MCF 10A (cell line): ENCODE measurements at places on chromosomes 3 and 15. TPM values are rescaled to one million over a fixed set of nuclear protein-coding genes. Genes with fewer than 3 reads are reported as not detected.

The TMEM212 gene
- total RNA-seq = not detected in 2 replicates

The MAGI1 gene
- total RNA-seq = 6.2 and 6.3 TPM in 2 replicates

The GHSR gene
- total RNA-seq = not detected in 2 replicates

The THBS1 gene
- total RNA-seq = 103 and 393 TPM in 2 replicates

The GATA2 gene
- 0.51 and 0.56 TPM in 2 replicates for total RNA-seq

The SPTBN5 gene
- total RNA-seq = 1.1 TPM in 2 replicates

The ADCY5 gene
- not detected in 2 replicates for total RNA-seq

The CNTN6 gene
- total RNA-seq = not detected in 2 replicates

The TRANK1 gene
- 4.7 and 4.9 TPM in 2 replicates for total RNA-seq

The SYNPR gene
- not detected in 2 replicates for total RNA-seq

The EPHB1 gene
- total RNA-seq = not detected in 2 replicates

The POPDC2 gene
- 0.91 and 0.93 TPM in 2 replicates for total RNA-seq

The ZKSCAN7 gene
- not detected in 2 replicates for total RNA-seq

The RASGRF1 gene
- total RNA-seq = 0.29 and 0.70 TPM in 2 replicates

The SCG3 gene
- not detected in 2 replicates for total RNA-seq

The MME gene
- total RNA-seq = 26.3 and 37.0 TPM in 2 replicates
